Right forelimb (tissue), 1 donor: ENCODE measurements at places on chromosomes 1 and 21.
A peak's percentile ranks its signal among the peaks of the same experiment; 100 is the strongest.

- peak; percentile 54 for DNase-seq
Measured at GRCh38 chr1:6385488-6386191, 7.9 kb downstream of the ACOT7 start.

DNA sequence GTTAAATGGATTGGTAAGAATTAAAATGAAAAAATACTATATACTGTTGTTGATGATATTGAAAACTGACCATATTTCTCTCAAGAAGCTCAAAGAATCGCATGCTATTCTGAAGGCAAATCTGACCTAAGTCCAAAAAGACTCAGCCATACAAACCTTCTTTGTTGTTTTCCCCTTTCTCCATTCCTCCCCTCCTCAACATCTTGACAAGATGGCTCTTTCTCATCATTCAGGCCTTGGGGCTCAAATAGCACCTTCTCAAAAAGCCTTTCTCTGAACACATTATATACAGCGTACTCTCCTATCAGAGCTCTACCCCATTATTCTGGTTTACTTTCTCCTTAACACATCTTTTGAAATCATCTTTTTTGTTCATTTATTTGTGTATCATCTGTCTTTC is 17.2 kb downstream of the COLGALT2 start:
- DNase-seq: no peak

- no peak for DNase-seq
Measured at GRCh38 chr21:36388835-36389234, 3.6 kb downstream of the CHAF1B start.

DNA sequence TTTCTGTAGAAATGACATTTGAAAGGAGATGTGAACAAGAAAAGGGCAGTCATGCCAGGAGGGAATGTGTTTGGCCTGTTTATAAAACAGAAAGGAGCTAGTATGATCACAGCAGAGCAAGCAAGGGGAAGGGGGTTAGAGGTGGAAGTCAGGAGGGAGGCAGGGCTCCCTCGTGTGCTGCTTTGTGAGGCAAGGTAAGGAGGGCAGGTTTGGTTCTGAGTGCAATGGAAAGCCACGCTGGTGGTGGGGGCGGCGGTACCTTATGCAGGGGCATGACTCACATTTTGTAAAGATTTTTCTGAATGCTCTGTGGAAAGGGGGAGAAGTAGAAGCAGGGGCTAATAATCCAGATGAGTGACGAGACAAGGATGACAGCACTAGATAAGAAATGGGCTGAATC is 197.5 kb upstream of the C8B start:
- DNase-seq: no peak

GRCh38 chr1:19046972-19047731 is 90.7 kb upstream of the IFFO2 start:
- peak; percentile 25 for DNase-seq

DNA sequence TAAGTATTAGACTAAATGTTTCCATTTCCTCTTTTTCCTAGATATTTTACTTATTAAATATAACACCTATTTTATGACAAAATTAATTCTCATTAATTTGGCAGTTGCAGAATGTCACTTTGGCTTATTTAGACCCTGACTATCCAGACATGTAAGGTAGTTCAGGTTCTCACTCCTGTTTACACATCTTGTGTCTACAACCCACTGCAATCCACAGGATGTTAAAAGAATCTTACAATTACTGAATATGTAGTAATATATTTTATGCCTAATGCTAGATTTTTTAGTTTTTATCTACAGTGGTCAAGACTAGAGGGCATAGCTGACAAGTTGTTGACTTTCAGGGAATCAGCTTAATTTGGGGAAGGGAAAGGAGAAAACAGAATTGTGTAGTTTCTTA is 346.7 kb downstream of the USP25 start:
- DNase-seq: no peak

DNA sequence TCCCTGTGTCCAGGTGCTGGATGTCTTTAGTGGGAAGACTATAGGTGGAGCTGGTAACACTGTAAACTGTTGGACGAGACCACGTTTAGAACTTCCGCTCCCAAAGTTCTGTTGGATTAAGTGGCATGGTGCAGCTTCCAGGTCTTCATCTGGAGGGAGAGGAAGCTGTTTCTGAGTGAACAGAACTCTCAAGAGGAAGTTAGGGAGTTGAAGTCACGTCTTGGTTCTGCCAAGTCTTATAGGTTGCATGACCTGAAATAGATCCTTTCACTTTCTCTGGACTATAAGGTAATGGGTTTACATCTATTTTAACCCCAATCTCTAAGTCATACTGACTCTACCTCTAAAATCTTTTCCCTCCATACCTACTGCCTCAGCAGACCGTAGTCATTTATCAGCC is 97.4 kb upstream of the TNR start:
- DNase-seq: no peak

- DNase-seq: no peak
Measured at GRCh38 chr1:8747879-8748825, 69.3 kb downstream of the RERE start.

- DNase-seq: no peak
Measured at GRCh38 chr1:1367315-1367714, 7.7 kb downstream of the AURKAIP1 start.

DNA sequence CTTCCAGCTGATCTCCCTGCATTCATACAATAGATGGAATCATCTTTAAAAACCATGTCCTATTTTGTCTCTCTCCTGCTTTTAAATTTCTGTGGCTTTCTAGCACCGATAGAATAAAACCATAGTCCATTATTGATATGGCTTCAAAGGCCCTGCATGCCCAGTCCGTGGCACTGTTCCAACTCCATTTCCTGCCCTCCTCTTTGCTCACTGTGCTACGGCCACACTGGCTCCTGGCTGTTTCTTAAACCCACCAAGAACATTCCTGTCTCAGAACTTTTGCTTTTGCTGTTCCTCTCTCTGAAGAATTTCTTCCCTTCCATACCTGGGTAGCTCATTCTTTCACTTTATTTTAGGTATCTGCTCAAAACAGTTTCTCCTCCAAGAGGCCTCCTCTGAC is 7.2 kb downstream of the SLAMF1 start:
- DNase-seq: no peak

DNA sequence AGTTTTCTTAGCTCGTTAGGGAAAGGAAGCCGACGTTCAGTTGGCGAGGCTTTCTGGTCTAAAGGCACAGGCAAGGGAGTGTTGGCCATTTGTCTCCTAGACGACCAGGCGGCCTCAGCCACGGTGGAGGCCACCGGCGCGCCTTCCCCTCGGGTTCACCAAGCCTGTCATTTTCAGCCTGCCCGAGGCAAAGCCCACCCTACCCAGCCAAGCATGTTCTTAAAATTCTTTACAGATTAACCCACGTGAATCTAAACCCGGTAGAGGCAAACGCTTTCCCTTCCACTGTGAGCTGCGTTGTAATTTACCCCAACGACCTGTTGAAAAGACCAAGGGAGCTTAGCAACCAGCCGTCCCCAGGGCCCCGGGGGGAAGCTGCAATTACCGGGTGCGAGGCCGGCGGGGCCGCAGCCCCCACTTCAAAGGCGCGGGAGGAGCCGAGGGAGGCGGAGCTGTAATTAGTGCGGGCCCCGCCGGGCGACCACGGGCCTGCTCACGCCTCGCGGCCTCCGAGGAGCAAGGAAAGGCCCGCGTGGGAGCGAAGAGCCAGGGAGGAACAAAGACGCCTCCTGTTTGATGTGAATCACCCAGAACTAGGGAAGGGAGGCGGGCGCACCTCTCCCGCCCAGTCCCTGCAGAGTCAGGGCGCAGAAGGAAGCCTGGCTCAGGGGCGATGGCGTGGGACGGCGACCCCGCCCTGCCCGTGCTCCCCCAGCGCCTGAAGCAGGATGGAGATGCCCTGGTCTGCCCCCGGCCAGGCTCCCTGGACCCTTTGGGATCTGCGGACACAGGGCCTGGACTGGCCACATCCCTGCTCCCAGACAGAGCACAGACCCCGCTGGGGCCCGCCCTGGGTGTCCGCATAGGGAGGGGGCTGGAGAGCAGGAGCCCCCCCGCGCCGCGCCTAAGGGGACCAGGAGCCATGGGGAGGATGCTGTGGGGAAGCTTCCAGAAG is 12.1 kb upstream of the TSPEAR start:
- peak; percentile 59 for DNase-seq

- peak; percentile 81 for DNase-seq
Measured at GRCh38 chr1:2231532-2232254, 3.6 kb downstream of the SKI start.

DNA sequence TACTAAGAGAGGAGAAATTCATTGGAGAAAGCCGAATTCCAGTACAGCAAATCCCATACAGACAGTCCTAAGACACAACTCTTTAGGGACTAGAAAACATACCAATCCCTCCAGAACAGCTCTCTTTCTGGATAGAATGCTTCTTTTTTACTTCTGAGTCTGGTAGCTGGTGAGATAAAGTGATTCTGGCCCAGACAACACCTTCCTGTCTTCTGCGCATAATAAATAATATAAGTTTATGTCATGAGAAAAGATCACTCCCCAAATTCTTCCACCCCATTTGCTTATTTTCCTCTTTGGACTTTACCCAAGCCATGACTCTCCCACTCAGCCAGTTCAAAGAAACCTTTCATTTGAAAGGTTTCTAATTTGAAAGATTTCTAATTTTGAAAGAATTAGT is 98.4 kb downstream of the EDEM3 start:
- DNase-seq: no peak

- no peak for DNase-seq
Measured at GRCh38 chr1:24828887-24829192, 83.6 kb downstream of the CLIC4 start.

GRCh38 chr1:97089173-97089572 is 367.6 kb downstream of the PTBP2 start:
- no peak for DNase-seq

DNA sequence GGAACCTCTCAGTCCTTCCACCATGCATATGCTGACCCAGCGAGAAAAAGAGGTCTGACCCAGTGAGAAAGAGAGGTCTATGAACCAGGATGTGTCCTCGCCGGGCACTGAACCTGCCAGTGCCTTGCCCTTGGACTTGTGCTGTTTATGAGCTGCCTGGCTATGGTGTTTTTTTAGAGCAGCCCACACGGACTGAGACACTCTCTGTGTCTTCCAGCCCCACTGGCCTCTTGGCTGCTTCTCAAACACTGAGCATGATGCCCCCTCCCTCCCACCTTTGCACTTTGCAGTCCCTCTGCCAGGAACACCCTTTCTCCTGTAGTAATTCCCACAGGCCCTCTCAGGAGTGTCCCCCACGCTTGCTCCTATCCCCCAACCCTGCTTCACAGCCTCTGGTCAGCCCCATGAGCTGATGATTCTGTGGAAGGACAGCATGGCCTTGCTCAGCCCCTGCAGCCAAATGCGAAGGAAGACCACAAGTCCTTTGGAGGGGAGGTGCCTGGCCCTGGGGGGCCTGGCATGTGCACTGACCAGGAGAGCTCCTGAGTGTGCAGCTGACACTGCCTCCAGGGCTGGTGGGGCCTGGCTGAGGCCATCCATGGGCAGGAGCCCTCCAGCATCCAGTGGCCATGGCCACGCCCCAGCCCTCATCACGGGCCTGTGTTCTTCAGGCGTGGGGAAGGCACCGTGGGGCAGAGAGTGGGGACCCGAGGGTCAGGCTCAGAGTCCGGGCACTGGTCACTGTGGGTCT is 23.8 kb downstream of the WNT3A start:
- DNase-seq: peak; percentile 29

DNA sequence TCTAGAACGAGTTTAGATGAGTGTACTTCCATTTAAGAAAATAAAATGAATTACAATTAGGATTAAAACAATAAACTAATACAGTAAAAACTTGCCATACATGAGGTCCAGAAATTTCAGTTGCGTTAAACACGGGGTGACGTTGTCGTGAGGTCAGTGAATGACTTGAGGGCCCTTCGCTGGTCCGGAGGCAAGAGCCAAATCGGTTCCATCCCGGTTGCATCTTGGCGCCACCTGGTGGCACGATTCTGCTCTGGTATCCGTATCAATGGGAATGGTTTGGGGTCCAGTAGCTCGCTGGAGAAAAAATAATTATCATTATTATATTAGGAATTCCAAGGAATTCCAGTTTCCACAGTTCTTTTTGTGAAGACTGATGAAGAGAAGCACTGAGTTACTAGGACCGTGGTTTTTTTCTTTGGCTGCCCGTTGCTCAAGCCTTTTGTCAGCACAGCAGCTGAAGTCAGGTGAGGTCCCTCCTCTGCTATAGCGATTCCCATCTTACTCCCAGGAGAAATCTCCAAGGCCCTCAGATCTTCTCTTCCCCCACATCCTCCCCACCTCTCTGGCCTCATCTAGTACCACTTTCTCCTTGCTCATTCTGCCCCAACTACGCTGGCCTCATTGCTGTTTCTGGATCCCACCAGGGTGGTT is 161.4 kb downstream of the SLC35F3 start:
- peak; percentile 65 for DNase-seq

- DNase-seq: no peak
Measured at GRCh38 chr1:110464340-110464739, 13.4 kb downstream of the PROK1 start.

DNA sequence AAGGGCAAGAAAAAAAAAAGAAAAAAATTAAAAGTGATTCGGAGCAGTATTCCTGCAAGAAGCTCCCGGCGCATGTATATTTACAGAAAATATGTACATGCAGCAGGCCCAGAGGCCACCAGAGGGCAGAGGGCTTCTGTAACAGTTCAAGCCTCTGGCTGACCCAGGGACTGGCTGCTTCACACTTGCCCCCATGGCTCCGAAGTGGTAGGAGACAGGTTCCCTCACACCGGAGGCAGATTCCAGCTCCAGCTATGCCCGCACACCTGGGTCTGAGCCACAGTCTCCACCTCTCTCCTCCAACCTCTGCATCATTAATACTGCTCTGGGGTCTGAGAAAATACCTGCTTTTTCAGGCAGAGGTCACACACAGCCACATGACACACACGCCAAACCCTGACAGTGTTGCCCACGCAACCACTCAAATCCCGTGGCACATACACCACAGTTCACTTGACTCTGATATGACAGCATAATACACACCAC is 2.2 kb upstream of the ARHGAP30 start:
- no peak for DNase-seq

- DNase-seq: no peak
Measured at GRCh38 chr1:181448461-181448860, 34.9 kb upstream of the CACNA1E start.

DNA sequence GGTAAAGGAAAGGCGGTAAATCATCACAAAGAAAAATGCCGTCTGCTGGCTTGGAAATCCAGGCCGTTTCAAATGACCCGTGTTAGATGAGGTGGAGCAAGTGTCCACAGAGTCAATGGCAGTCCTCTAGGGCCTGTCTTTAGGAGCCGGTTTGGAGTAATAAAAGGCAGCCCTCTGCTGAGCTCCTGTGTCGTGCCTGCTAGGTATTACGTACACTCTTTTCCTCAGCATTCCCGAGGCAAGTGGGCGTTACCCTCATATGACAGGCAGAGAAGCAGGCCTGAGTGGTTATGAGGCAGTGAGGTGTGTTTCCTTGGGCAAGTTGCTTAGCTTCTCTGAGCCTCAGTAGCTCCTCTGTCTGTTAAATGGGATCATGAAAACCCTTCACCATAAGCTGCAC is 7.7 kb downstream of the NENF start:
- no peak for DNase-seq

GRCh38 chr1:157189096-157189495 is 50.9 kb upstream of the ETV3 start:
- DNase-seq: no peak

- no peak for DNase-seq
Measured at GRCh38 chr1:119603695-119604094, 44.4 kb downstream of the ZNF697 start.

- no peak for DNase-seq
Measured at GRCh38 chr1:83022206-83022605, 976.7 kb downstream of the TTLL7 start.

GRCh38 chr1:165773324-165773965 is 4.8 kb upstream of the TMCO1 start:
- DNase-seq: no peak

GRCh38 chr21:45560106-45561021 is 18.1 kb upstream of the SLC19A1 start:
- no peak for DNase-seq

GRCh38 chr1:3896396-3897000 is 3.6 kb downstream of the C1orf174 start:
- DNase-seq: no peak
